ENCODE measurements at places on chromosomes 5 and 9. TPM values are rescaled to one million over a fixed set of nuclear protein-coding genes. Genes with fewer than 3 reads are reported as not detected.

Gene NR2F1-AS1
- not detected for total RNA-seq

Gene JAKMIP2
- 0.58 TPM for total RNA-seq

Gene ASS1
- 5.1 TPM for total RNA-seq

Gene FAM114A2
- 24.8 TPM for total RNA-seq

Gene GGTA1
- not detected for total RNA-seq

Gene SLC31A1
- 16.7 TPM for total RNA-seq

Gene CDH6
- total RNA-seq: not detected

DNA sequence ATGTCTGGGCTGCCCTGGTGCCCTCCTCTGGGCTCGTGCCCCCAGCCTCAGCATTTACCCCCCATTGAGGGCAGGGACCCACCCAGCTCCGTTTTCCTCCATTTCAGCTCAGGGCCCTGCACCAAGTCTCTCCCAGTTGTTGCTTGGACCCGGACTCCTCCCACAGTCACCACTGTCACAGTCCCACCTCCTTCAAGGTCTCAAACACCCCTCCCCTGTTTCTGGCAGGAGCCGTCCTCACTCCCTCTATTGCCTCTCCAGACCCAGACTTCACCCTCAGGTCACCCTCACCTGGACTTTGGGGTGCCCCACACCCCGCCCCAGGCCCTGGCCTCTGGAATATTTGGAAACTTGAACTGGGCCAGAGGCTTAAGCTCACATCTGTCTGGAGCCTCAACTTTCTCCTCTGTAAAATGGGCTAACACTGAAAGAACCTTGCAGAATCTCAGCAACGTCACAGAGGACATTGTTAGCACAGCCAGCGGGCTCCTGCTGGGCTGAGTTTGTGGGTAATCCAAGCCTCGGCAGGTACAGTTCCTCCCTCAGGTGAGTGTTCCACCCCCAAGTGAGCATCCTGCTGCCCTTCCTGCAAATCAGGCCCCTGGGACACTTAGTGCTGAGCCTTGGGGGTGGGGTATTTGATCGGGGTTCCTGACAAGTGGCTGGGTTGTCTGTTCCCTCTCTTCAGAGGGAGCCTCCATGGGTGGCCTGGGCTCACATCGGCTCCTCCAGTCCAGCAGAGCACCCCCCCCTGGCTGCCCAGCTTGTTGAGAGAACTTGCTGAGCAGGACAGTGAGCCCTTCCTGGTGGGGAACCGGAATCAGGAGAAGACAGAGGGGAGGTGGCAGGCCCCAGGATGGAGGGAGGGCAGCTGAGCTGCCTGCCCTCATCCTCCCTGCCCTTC is 130.1 kb downstream of the C9orf50 start:
- no peak for DNase-seq
- peak overlapping the region; percentile 88 for H3K27ac ChIP-seq
- H3K4me3 ChIP-seq: peak overlapping the region; percentile 86

- no peak for DNase-seq
- H3K36me3 ChIP-seq: peaks cover 3% of the 10 kb centered on the region
- peak within 1 kb of the TSS; percentile 82 for H3K4me3 ChIP-seq
- peaks cover 24% of the 10 kb centered on the region for H3K27me3 ChIP-seq
- H3K4me1 ChIP-seq: peaks cover 12% of the 10 kb centered on the region
Observed at GRCh38 chr5:40841068-40841805, at the start of gene CARD6. Gene CARD6 (plus strand): TSS chr5:40841367. CDS start chr5:40841383, 16 bp downstream.

DNA sequence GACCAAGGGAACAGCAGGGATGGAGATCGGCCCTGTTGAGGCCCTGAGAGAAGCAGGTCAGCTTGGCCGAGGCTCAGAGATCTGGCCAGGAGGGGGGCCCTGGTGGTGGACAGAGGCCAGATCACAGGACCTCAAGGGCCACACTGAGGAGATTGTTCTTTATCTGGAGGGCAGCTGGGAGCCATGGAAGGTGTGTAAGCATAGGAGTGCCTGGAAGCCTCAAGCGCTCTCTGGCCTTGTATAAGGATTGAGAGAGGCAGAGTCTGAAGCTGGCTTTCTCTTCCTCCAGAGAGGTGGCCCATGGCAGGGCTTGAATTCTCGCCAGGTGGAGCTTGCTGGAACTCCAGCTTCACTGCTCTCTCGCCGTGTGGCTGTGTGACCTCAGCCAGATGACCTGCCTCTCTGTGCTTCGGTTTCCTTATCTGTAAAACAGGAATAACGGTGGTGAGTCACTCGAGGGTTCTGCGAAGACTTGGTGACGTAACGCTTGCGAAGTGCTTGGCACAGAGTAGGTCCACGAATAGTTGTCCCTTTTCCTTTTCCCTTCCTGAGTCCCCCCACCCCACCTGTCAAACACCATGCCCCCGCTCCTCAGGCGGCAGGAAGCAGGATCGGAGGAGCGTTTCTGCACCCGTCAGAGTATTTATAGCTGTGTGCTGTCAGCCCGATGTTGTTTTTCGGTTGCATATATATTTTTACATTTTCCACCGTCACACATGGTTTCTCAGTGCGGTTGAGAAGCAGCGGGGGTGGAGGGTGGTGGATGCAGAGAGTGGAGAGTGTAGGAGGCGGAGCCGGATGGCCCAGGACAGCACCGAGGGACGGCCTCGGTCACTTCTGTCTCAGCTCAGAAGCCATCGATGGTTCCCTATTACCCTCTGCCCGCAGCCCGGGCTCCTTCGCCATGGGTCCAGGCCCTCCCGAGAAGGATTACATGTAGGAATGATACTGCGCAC is 17.0 kb upstream of the CRB2 start:
- no peaks in the 10 kb centered on the region for H3K27me3 ChIP-seq
- H3K4me3 ChIP-seq: peak overlapping the region; percentile 77
- H3K36me3 ChIP-seq: no peaks in the 10 kb centered on the region
- peaks cover 52% of the 10 kb centered on the region for H3K4me1 ChIP-seq
- peak overlapping the region; percentile 99 for H3K27ac ChIP-seq

- H3K27me3 ChIP-seq: peaks cover 10% of the 10 kb centered on the region
- no peak overlapping the region for H3K4me3 ChIP-seq
Observed at GRCh38 chr5:107487056-107487542, 183.6 kb downstream of the EFNA5 start.

DNA sequence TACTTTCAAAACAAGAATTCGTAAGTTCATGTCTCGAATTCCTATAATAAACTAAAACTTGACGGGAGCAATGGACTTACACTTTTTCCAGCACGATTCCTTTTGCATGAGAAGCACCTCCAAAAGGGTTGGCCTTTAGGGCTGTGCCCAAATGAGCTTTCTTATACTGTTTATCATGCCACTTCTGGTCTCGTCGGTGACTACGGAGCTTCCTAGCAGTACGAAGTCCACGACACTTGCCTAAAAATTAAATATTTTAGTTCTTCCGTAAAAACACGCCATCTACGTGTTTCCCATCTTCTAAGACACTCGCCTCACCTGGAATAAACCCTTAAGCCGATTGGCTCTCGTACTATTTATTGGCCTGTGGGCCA is 554 bp downstream of the RPS23 start:
- H3K27ac ChIP-seq: peak overlapping the region; percentile 99
- no peak for DNase-seq
- H3K4me3 ChIP-seq: peak overlapping the region; percentile 91
- no peaks in the 10 kb centered on the region for H3K27me3 ChIP-seq
- peaks cover 75% of the 10 kb centered on the region for H3K36me3 ChIP-seq

GRCh38 chr5:11143456-11144267 is 382.6 kb upstream of the DAP start:
- H3K36me3 ChIP-seq: peaks cover 1% of the 10 kb centered on the region
- peak overlapping the region; percentile 81 for H3K27ac ChIP-seq
- H3K4me1 ChIP-seq: peaks cover 10% of the 10 kb centered on the region
- DNase-seq: peak; percentile 76
- no peak overlapping the region for H3K4me3 ChIP-seq

DNA sequence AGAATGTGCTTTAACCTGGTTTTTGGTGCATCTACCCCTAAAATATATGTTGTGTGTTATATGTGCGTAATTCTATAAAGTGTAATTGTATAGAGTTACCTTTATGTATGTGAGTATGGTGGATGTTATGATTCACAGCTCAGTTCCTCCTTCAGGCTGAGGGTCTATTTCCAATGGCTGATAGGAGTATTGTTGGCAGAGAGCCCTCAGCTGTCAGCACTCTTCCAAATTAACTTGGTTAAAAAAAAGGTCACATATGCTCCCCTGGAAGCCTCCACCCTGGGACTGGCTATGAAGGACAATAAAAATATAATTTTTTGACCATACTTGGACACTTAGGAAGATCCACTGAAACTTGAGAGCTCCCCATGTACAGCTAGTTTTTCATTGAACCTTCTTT is 250.4 kb upstream of the CDH12 start:
- no peak overlapping the region for H3K27ac ChIP-seq
- H3K36me3 ChIP-seq: no peaks in the 10 kb centered on the region
- no peak for DNase-seq
- H3K4me3 ChIP-seq: no peak overlapping the region
- H3K4me1 ChIP-seq: no peaks in the 10 kb centered on the region
- H3K27me3 ChIP-seq: no peaks in the 10 kb centered on the region

DNA sequence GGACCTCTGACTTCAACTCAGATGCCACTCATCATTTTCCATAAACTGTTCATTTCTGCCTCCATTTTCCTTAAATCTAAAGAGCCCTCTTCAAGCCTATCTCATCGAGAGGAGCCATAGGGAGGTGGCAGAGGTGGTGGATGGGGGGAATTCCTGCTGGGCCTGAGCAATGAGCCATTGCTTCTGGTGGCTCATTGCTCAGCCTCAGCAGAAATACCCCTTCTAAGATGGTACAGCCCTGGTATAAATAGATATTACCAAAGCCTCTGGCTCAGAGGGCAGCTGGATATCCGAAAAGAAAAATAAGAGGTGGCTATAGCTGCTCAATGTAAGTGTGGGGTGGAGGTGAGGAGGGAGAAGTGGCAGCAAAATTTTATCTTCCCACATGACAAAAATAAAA is 313.5 kb downstream of the CAAP1 start:
- no peak overlapping the region for H3K4me3 ChIP-seq
- no peaks in the 10 kb centered on the region for H3K27me3 ChIP-seq
- no peaks in the 10 kb centered on the region for H3K4me1 ChIP-seq
- DNase-seq: no peak
- H3K36me3 ChIP-seq: no peaks in the 10 kb centered on the region
